Suppressor macrophage treated with lipopolysaccharide for 4 hours (primary cell): ENCODE measurements at places on chromosomes 2 and 18.

DNA sequence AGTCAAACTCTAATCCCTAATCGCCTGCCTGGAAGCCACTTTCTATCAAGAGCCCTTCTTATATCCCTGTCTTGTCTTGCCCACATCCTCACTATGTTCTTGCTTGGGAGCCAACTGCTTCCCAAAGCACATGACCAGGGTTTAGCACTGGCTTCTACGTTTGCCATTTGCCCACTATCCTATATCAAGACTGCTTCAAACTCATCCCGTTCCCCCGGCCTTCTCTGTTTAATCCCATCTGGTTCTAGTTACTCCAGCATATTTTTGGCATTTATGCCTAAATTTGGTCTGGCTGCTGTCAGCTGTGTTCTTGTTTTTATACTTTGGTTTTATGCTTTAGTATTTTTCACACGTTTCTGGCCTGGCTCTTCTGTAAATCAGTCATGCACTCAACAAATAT is 40.2 kb downstream of the POLR1A start:
- no peak for DNase-seq

GRCh38 chr2:140737006-140737405 is 1393.8 kb downstream of the LRP1B start:
- DNase-seq: no peak

DNA sequence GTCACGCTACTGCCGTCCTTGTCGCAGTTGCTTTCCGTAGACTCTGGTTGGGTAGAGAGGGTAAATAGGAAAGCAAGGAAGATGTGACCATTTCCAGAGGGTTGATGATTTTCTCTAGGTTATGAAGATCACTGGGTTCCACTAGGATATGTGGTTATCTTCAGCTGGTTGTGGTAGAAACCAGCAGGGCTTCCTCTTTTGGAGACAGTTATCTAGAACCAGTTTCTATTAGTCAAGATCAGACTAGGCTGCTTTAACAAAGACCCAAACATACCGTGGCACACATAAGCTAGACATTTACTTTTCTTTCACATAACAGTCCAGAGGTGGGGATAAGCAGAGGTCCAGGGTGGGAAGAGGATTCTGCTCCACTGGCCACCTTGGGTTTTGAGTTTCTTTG is 59.6 kb downstream of the FASTKD2 start:
- no peak for DNase-seq

DNA sequence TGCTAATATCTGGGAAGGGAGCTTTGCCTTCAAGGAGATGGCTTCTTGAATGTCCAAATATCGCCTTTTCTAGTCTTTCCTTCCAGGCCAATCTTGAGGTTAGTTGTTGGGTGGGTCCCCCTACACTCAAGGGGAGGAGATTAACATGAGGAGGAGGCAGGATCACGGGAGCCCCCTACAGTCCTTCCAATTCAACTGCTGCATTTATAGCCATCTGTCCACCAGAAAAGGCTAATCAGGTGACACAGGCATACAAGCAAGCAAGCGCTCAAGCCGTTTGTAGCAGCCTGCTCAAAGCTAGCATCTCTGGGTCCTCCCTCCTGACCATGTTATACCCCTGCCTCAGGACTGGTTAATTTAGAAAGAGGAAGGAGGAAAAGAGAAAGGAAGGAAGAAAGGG is 87.6 kb downstream of the MRPS9 start:
- no peak for DNase-seq

- DNase-seq: peak; percentile 18
Measured at GRCh38 chr2:197307933-197308521, 2.6 kb downstream of the ANKRD44 start.

DNA sequence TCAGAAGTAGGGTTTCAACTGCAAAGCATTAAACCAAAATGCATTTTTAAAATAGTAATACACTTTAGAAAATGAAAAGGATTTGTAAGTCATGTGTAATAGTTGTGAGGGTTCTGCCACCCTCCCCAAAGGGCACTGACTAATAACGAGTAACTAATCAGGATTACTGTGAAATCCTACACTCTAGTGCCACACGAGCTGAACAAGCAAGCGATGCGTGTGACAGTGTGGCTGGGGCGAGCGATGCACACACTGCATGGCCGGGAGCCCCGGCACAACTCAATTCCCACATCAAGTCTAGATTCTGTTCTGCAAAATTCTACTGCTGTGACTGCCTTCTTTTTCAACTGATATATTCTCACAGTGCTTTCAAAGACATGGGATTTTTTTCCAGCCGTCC is 156.4 kb downstream of the SEPTIN10 start:
- DNase-seq: no peak

- no peak for DNase-seq
Measured at GRCh38 chr2:186426153-186427016, 59.7 kb upstream of the ZC3H15 start.

DNA sequence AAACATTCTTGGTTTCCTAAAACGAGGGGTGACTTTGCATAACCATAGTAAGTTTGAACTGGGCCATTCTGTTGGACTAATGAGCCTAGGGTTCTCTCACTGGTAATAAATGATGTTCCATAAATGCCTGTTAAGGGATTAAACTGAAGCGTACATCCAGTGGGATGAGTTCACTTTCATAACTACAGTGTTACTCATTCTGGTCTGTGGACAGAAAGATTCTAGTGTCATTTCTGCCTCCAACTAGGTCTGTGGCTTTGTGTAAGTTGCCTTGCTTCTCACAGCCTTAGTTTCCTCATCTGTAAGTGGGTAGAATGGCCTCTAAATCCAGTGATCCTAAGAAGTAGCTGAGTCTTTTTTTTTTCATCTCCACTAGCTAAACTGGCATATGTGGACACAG is 1860.6 kb upstream of the PIK3C3 start:
- DNase-seq: no peak

DNA sequence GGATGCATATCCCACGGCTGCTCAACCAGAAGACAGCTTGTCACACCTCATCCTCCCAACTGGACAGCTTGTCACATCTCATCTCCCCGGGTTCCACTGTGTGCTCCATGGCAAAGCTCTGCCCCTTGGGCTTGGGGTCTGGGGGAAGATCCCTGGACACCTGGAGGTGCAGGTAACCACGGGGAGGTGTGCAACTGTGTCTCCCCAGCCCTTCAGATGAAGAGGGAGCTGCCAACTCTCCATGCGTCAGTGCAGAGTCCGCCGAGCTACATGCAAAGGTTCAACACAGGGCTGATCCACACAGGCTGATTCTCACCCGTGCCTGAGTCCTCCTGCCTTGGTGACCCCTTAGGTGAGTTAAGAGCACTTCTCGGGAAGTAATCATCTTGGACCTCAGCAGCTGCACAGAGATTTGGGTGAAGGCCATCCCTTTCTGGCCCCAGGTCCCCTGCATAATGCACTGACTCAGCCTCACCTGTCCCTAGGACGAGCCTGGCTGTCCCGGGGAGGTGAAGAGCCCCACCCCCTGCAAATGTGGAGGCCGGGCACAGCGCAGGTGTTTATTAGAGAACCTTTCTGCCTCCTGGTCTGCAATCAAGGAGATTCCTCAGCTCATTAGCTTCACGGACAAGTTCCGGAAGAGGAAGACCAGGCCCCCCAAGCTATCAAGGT is 157.9 kb downstream of the PXDN start:
- no peak for DNase-seq

DNA sequence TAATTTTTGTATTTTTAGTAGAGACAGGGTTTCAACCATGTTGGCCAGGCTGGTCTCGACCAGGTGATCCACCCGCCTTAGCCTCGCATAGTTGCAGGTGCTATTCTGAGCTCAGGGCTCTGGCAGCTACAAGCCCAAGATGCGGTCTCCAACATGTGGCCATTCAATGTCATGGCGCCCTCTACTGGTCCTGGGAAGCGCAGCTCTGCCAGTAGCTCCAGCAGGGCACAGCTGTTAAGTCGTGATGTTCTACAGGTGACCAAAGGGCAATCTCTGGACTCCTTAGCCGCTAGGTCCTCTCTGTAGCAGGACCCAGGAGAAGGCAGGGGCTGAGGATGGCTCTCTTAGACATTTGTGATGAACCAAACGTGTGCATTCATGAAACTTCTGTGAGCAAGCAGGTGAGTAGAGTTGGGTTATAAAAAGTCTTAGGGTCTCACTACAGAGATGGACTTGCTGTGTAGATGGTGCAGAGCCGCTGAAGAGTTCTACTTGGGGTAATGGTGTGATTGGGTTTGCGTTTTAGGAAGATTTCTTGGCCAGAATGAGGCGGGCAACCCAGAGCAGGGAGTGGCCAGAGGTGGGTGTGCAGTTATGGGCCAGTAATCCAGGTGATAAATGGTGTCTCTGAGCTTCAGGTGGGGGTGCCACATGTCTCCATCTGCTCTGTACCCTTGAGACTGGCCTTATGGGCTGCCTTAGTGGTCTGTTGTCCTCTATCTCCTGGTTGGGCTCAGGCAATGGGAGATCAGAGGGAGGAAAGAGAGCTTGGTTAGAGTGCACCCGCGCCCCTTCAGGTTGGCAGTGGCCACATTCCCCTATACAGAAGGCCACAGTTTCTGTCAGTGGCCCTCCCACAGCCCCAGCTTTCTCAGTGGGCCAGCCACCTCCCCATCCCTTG is 31.0 kb downstream of the IL37 start:
- peak; percentile 91 for DNase-seq

DNA sequence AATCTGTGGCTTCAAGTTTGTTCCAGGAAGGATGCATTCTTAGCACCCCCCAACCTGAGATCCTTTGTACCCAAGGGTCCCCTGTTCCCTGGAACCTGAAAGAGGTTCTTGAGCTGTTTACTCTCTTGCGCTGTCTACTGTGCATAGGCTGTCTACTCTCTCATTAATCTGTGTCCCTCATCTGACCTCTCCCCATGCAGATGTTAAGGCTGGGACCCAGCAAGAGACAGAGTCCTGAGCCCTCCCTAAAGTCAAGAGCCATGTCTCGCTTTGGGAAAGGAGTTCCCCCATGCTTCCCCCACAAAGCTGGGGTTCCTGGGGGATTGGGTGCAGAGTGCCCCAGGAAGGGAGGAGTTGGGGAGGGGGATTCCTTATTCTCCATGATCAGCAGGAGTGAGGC is 312.9 kb downstream of the CYP26B1 start:
- DNase-seq: no peak

DNA sequence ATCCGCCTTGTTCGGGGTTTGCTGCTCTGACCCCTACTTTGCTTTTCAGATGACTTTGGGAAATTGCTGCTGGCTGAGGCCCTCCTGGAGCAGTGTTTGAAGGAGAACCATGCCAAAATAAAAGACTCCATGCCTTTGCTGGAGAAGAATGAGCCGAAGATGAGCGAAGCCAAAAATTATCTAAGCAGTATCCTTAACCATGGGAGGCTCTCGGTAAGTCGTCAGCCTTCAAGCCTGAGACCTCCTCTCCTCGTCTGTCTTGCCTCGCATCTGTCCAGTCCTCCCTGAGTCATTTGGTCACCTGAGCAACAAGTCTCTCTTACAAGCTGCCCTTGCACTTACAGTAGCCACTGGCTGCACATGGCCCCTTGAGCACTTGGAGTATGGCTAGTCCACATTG is 34.7 kb upstream of the MCFD2 start:
- no peak for DNase-seq

GRCh38 chr2:38037757-38038621 is 38.0 kb downstream of the CYP1B1 start:
- peak; percentile 80 for DNase-seq

DNA sequence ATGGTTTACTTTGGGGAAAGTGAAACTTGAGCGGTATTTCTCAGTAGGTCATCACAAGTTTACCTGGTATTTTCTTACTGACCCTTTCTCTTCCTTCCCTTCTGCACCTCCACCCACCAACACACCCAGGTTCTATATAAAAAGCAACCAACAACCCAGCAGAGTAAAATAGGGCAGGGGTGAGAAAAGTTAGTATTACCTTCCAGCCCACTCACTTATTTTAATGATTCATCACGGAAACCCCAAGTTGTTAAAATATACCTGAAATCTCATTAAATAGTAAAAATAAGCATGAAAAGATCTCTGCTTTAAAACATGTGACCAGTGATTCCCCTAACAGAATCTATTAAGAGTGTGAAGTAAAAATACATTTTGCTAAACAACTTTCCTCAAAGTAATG is 306.1 kb downstream of the ZEB2 start:
- DNase-seq: no peak

GRCh38 chr18:79378536-79379250 is 17.0 kb upstream of the NFATC1 start:
- DNase-seq: peak; percentile 89

DNA sequence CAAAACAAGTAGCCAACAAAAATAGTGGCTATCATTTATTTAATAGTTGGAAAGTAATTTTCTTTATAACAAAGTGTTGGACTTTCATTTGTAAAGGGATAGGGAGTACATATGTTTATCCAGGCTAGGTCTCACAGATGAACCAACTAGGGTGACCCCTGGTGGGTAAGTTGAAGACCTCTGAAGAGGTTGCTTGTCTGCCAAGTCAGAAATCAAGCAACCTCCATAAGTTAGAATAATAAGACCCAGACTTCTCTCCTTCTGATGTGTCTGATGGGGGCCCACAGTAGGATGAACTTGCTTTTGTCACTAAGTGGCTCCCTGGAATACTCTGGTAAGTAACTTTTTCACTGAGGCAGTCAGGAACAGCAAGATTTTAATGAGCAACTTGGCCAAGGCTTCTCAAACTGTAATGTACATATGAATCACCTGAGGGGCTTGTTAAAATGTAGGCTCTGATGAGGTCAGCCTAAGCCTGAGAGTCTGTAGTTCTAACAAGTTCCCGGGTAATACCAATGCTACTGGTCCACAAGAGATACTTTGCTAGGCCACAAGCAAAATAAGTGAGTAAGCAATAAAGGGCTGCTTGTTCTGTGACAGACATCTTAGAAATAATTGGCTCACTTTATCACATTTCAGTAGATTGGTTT is 319.6 kb downstream of the PIK3C3 start:
- DNase-seq: peak; percentile 15

DNA sequence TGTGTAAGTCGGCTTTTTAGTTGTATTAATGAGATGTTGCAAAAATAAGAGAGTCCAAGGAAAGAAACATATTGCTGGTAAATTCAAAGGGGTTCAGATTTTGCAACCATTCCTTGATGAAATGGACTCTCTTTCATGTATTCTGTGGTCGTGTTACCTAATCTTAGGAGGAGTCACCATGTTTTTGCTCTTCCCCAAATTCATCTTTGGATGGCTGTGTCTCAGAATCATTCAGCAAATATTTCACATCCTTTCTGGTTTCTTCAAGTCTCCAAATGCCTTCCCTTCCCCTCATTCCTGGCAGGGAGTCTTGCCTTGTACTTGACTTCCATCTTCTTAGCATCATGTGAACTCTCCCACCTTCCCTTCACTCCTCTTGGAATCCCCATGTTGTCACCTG is 66.1 kb downstream of the PTPRM start:
- DNase-seq: no peak

- no peak for DNase-seq
Measured at GRCh38 chr2:69729781-69730180, 12.2 kb upstream of the ANXA4 start.

GRCh38 chr2:9326975-9327374 is 96.4 kb downstream of the ITGB1BP1 start:
- no peak for DNase-seq

DNA sequence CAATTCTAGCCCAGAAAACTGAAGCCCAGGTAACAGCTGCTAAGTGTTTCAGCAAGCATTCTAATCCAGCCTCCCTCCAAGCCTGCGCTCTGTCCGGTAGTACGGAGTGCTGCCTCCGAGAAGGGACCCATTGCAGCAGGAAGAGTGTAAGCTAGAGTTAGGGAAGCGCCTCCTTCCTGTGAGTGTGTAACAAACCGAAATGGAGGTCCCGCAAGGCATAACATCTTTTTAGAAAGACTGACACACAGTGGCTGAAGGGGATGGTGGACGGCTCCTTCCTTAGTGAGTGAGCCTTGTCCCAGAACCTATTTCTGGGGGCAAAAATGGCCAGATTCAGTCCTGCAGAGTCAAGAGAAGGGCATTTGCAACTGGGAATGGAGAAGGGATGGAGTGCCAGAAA is 12.2 kb downstream of the PKDCC start:
- DNase-seq: peak; percentile 5
